ENCODE measurements at places on chromosomes 4 and X.

GRCh38 chr4:160159457-160159856, 1056.6 kb downstream of the RAPGEF2 start:
- no peak for DNase-seq

GRCh38 chr4:42642101-42642797, 14.7 kb downstream of the ATP8A1 start:
- no peak for DNase-seq

DNA sequence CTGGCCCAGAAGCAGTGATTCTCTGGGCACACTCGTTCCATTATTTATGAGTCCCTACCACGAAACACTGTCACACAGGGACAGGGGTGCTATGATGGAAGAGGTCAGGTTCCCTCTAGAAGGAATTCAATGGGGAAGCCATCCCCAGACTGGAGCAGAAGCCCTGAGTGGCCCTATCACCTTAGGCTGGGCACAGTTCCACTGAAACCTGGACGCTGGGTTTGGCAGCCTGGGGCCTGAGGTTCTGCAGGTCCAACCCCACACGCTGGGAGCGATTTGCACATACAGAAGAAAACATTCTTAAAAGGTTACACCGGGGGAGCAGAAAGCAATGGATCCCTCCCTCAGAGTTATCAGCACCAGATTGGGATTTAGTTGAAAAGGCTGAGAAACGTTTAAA, 63.3 kb downstream of the PHKA2 start:
- DNase-seq, result no peak

GRCh38 chr4:184825141-184825895, 450 bp downstream of the ACSL1 start:
- peak; percentile 52 for DNase-seq

DNA sequence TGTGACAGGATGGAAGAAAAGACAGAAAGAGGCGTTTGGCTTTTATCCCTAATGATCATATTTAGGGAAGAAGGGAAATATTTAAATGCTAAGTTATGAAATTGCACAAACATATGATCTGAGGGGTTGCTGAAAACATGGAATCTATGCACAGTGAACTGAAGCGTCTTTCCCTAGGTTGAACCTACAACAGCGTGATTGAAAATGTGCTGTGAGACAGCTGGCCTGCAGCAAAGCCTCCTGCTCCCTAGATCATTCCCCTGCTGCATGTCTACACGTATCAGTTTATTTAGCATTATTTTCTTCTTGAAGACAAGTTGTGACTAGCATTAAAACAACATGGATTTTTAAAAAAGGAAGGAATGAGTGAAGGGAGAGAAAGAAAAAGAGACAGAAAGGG, 272.5 kb upstream of the TRAM1L1 start:
- DNase-seq, result no peak

DNA sequence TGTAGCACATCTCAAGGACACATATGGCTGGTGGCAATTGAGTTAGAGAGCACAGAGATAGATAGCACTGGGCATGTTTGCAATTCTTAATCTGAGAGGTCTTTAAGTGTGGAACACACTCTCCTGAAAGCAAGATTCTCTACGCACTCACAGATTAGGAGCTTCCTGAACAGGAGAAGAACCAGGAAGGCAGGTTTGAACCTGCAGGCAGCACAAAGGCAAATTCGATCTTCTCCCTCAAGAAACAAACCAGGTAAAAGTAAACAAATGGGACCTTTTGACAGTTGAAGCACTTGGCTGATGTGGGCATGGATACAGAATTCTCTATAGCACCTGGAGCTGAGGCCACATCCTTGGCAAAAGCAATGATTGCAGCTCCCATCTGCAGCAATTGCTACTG, 24.3 kb downstream of the HS3ST1 start:
- no peak for DNase-seq

GRCh38 chr4:56910172-56910967, 2.7 kb downstream of the REST start:
- DNase-seq, result no peak

DNA sequence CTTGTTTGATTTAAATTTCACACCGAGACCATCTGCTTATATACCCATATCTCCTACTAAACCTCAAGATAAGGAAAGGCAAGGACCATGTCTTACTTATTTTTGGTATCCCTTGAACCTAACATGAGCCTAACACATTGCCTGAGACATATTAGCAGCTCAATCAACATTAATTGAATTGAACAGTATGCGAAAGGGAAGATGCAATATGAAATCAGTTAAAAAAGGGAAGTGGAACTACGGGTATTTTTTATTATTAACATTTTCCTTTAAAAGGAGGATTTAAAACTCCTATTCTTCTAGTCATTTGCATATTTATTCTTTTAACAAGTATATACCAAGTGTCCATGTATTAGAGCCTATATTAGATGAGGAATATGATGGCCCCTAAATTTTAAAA, 197.0 kb downstream of the CAMK2D start:
- DNase-seq, result peak; percentile 83

DNA sequence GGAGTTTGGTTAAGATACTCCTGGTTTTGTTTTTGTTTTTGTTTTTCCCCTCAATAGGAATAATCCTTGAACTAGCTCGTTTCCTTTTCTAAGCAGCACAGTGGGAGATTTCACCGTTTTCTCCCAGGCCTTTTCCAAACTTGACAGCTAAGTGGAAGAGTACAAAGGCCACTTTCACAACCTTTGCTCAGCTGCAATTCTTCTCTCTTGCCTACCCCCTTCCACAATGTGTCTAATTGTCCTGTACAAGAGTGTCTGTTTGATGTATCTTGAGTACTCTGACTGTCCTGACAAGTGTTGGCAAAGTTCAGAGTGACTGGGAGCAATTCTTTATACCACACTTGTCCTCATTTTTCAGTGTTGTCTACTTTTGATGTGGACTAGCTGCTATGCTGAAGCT, 674.3 kb upstream of the AMOT start:
- DNase-seq, result no peak

DNA sequence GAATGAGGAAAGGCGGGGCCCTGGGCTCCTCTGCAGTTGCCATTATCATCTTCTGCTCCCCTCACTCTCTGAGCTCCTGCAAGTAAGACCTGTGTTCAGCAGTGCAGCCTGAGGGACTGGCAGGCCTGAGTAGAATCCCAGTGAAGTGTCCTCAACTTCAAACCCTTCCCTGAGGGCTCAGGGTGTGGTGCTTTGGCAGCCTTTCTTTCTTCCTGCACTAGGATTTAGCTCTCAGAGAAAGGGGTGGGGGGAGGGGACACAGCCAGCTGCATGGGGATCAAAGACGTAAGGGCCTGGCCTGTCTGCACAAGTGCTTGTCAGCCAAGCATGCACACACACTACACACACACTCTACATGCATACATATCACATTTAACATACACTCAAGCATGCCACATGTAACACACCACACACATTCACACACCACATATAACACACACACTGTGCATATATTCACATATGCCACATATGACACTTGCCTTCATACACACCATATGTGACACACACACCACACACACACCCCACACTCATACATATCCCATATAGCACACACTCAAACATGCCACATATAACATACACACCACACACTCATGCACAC, 223.4 kb upstream of the RPL34 start:
- DNase-seq, result no peak

- DNase-seq, result no peak
Measured at GRCh38 chr4:1112821-1113182, 562 bp downstream of the RNF212 start.

- DNase-seq, result no peak
Measured at GRCh38 chr4:1773754-1774153, 19.3 kb upstream of the FGFR3 start.

- no peak for DNase-seq
Measured at GRCh38 chr4:25509646-25510045, 132.6 kb downstream of the ANAPC4 start.

GRCh38 chrX:11789809-11790208, 31.8 kb downstream of the MSL3 start:
- no peak for DNase-seq

GRCh38 chr4:1283711-1284110, 6.0 kb upstream of the MAEA start:
- no peak for DNase-seq

- no peak for DNase-seq
Measured at GRCh38 chr4:33316033-33316432, 2595.9 kb downstream of the PCDH7 start.

DNA sequence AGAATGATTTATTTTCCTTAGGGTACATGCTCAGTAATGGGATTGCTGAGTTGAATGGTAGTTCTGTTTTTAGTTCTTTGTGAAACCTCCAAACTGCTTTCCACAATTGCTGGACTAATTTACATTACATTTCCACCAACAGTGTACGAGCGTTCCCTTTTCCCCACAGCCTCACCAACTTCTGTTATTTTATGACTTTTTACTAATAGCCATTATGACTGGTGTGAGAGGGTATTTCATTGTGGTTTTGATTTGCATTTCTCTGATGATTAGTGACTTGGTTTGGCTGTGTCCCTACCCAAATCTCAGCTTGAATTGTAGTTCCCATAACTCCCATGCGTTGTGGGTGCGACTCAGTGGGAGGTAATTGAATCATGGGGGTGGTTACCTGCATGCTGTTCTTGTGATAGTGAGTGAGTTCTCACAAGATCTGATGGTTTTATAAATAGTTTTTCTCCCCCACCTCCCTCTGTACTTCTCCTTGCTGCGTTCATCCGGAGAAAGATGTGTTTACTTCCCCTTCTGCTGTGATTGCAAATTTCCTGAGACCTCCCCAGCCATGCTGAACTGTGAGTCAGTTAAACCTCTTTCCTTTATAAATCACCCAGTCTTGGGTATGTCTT, 95.1 kb downstream of the GBA3 start:
- no peak for DNase-seq

- DNase-seq, result peak; percentile 68
Measured at GRCh38 chr4:183503497-183504063, 1.3 kb upstream of the ING2 start.

- no peak for DNase-seq
Measured at GRCh38 chr4:184462724-184463123, 11.6 kb downstream of the IRF2 start.

- no peak for DNase-seq
Measured at GRCh38 chrX:103061486-103061885, 2.5 kb downstream of the BEX1 start.

GRCh38 chrX:20743046-20743445, 476.3 kb upstream of the RPS6KA3 start:
- no peak for DNase-seq

- DNase-seq, result no peak
Measured at GRCh38 chrX:47991263-47992094, 12.3 kb downstream of the ZNF182 start.

GRCh38 chrX:139974471-139974870, 9.2 kb upstream of the CXorf66 start:
- DNase-seq, result no peak

- no peak for DNase-seq
Measured at GRCh38 chr4:5249727-5250126, 198.4 kb downstream of the STK32B start.

GRCh38 chr4:676871-677235, 2.5 kb downstream of the MYL5 start:
- DNase-seq, result peak; percentile 74

GRCh38 chrX:24204331-24204730, 54.8 kb downstream of the ZFX start:
- no peak for DNase-seq

GRCh38 chr4:41418444-41418843, 119.5 kb upstream of the LIMCH1 start:
- DNase-seq, result no peak

GRCh38 chrX:13263560-13264251, 56.1 kb downstream of the ATXN3L start:
- no peak for DNase-seq

GRCh38 chr4:85508654-85509053, 33.7 kb downstream of the ARHGAP24 start:
- DNase-seq, result no peak

- no peak for DNase-seq
Measured at GRCh38 chr4:101014417-101014816, 332.9 kb downstream of the PPP3CA start.

DNA sequence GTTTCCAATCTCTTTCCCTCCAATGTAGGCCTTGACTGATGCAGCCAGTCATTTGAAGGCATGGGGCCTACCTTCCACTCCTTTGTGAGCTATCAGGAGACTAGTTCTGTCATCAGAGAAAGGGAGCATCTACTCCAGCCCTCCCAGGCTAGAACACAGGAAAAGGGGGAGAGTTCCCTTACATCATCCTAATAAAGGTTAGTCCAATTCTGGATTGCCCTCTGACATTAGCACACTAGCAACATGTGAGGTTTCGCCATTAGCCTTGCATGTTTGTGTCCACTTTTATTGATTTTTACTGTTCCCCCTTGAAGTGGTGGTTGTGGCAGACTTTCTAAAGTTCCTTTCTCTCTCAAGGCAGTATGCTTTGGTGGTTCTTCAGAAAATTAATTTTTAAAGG, 67.3 kb downstream of the ZFX start:
- no peak for DNase-seq

DNA sequence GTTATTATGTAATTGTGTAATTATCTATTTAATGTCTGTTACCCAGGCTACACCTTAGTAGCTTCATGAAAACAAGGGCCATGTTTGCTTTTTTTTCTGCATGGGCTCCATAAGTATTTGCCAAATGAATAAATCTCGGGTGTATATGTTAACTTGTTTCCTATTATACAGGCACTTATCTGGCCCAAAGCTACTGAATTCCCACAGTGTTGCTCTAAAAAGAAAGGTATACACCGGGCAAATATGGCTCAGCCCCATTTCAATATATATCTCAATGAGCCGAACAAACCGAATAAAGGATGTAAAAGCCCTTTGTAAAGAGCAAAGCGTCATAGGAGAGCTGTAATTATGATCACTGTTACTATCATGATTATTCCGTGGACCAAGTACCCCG, 767 bp downstream of the PAQR3 start:
- peak; percentile 41 for DNase-seq

GRCh38 chr4:181752516-181752915, 490.7 kb upstream of the TENM3 start:
- DNase-seq, result no peak

DNA sequence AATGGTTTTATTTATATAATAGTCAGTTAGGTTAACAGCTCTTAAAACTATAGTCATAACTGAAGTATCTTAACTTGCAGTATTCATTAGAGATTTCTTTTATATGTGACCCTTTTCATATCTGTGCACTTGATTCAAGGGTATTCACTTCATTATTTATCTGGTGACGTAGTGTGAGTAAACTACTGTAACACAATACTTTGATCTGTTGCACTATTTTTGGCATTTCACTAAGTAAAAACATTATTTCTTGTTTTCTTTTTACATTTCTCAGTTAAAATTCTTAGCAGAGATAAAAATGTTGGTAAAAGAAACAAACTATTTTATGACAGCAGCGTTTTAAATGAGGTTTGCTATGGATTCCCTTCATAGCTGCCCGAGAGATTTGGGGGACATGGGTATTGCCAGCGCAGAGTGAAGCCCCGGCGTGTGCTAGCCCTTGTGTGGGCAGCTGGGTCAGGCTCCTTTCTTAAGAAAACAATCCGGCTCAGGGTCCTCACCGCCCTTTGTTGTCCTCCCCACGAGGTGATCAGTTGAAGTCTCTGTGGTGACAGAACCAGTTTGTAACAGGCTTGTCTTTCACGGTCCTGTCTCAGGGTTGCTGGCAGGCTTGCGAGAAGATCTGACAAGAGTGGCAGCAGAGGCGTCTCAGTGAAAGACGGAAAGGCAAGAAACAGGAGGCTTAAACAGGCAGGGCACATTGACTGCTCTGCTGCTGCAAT, 293.4 kb downstream of the BMPR1B start:
- no peak for DNase-seq
